ENCODE measurements at places on chromosomes 7 and 10.

- DNase-seq = no peak
Measured at GRCh38 chr10:29411666-29412315, 122.9 kb downstream of the LYZL1 start.

- DNase-seq = no peak
Measured at GRCh38 chr7:32104766-32105165, 34.6 kb upstream of the PDE1C start.

- DNase-seq = no peak
Measured at GRCh38 chr10:119801998-119802538, 70.6 kb downstream of the MCMBP start.

DNA sequence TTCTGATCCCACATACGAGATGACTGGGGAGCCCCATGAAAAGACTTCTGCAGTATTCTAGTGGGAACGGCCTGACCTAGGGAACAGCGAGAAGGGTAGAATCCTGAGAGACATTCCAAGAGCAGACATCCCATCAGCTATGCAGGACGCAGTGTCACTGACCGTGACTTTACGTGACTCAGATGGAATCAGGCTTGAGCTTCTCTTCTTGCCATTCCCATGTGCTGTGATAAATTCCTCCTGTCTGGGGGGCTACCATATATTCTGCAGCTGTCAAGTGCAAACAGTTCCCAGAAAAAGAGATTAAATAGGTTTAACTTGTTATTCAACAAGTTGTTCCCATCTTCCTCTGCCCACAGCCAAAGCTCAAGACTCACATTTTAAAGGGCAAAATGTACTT, 73.1 kb upstream of the PDE1C start:
- no peak for DNase-seq

DNA sequence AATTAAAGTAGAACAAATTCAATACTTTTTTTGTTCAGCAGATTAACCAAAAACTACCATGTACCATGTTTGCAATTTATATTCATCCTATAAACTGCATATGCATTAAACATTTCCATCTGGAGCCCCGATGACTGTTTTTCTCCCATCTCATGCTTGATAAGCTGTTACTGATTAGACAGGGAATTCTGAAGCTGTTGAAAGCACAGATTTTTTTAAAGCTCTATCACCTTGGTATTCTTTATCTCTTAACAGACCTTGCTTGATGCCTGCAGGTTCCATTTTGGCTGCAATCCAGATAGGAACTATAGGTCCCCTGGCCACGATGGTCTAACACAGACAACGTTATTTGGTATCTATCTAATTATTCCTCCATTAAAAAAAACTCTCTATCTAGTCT, 961.7 kb downstream of the CNTNAP2 start:
- no peak for DNase-seq
